ENCODE measurements at places on chromosomes 5 and 9. TPM values are rescaled to one million over a fixed set of nuclear protein-coding genes. Genes with fewer than 3 reads are reported as not detected.
A peak's percentile ranks its signal among the peaks of the same experiment; 100 is the strongest.

DNA sequence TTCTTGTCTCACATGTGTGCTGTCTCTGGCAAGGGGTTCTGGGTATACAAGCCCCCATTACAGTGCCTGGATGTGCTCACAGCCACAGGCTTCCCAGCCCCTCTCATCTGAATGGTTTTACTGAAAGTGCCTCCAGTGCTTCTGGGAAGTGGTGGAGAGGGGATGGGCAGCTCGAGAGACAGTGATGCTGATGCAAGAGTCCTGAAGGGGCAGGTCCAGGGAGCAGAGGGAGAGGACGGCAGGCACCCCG is 93.5 kb downstream of the PHF2 start:
- H3K4me3 ChIP-seq, result no peak overlapping the region
- H3K4me1 ChIP-seq, result no peaks in the 10 kb centered on the region
- H3K27me3 ChIP-seq, result no peaks in the 10 kb centered on the region

GRCh38 chr5:444226-444625 is 1.2 kb downstream of the EXOC3 start:
- peak overlapping the region; percentile 88 for H3K4me3 ChIP-seq
- no peak overlapping the region for H3K27ac ChIP-seq
- DNase-seq, result no peak

DNA sequence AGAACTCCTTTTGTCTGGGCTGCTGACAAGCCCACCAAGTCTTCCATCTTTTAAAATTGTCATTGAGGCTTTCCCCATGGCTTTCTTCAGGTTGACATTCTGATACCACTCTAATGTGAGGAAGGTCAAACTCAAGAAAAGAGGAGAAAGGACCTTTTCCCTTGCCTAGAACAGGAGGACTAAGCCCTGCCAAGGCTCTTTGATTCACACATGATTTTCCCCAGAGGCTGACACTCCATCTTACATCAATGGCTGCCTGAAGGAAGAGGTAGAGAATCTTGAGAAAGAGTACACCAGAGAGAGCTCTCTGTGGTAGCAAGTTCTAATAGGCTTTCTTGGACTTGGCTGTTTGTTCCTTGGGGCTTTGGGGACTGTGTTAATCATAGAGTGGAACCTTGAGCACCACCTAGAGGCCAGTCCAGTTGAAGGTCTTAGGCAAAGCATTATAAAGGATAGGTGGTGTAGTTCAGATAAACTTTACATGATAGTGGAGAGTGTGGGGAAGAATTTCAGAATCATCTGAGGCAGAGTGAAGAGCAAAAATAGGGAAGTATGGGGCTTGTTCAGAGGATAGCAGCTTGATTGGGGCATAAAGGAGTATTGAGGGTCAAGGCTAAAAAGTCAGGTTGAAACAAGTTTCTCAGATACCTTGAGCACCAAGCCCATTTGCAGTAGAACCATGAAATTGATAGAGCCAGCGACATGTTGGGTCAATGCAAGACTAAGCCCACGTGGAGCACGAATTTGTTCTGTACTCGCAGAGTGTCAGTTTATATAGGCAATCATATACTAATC is 36.7 kb downstream of the NDFIP1 start:
- no peaks in the 10 kb centered on the region for H3K36me3 ChIP-seq
- DNase-seq, result peak; percentile 58
- H3K4me3 ChIP-seq, result no peak overlapping the region

SPATA31C1 gene
- not detected for total RNA-seq

DNA sequence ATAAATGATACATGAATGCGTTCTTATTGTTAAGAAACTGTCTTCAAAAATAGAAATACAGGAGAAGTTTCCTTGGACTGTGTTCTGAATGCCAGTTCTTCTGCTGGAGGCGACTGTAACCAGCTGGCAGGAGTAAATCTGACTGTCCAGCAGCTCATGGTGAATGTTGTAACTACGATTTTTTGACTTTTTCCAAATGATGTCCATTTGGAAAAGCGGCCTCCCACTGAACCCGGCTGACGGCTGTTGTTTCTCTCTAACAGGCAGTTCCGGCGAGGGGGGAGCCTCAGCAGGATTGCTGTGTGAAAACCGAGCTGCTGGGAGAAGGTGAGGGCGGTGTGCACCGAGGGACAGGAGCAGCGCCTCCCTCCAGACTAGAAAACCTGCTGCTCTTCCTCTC is 91.9 kb downstream of the EHMT1 start:
- DNase-seq, result no peak
- no peaks in the 10 kb centered on the region for H3K27me3 ChIP-seq
- H3K36me3 ChIP-seq, result no peaks in the 10 kb centered on the region

GRCh38 chr9:134624621-134625181 is 16.9 kb upstream of the COL5A1 start:
- no peaks in the 10 kb centered on the region for H3K27me3 ChIP-seq
- H3K36me3 ChIP-seq, result no peaks in the 10 kb centered on the region
- H3K27ac ChIP-seq, result no peak overlapping the region
- no peak overlapping the region for H3K4me3 ChIP-seq
- DNase-seq, result no peak
- no peaks in the 10 kb centered on the region for H3K4me1 ChIP-seq

FOXD4 gene
- total RNA-seq, result 0.46 TPM

TRPM3 gene
- 0.32 TPM for total RNA-seq

SAXO1 gene
- 0.36 TPM for total RNA-seq

DNA sequence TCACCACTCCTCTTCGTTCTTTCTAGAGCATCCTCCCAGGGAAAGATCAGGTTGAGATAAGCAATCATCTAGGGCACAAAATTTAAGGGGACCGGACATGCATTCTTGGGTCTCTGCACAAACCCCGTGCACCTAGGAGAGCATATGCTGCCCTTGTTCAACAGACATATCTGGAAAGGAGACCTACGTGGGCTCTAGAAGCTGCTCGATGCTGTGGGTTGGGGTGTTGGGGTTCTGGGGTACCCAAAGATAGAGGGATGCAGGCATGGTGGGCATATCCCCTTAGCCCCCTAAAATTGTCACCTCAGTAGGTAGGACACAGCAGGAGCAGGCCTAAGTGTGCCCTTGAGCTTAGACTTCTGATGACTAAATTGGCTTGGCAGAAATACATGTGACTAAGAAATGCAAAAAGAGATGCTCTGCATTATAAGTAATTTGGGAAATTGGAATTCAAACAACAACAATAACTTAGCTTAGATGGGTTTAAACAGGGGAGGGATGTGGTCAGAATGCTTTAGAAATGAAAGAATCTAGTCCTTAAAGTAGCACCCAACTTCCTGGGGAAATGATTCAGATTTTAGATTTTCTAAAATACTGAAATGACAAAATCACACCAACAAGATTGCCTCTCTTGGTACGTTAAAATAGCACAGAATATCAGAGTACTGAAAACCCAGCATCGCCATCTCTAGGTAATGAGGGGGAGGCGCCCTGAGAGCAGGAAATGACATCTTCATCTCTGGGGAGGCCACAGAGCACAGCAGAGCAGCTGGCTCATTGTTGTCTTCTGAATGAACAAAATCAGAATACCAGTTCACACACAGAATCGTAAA is 172.3 kb downstream of the GNA14 start:
- no peak overlapping the region for H3K27ac ChIP-seq
- no peak overlapping the region for H3K4me3 ChIP-seq
- no peaks in the 10 kb centered on the region for H3K4me1 ChIP-seq
- H3K36me3 ChIP-seq, result no peaks in the 10 kb centered on the region
- no peaks in the 10 kb centered on the region for H3K27me3 ChIP-seq

DNA sequence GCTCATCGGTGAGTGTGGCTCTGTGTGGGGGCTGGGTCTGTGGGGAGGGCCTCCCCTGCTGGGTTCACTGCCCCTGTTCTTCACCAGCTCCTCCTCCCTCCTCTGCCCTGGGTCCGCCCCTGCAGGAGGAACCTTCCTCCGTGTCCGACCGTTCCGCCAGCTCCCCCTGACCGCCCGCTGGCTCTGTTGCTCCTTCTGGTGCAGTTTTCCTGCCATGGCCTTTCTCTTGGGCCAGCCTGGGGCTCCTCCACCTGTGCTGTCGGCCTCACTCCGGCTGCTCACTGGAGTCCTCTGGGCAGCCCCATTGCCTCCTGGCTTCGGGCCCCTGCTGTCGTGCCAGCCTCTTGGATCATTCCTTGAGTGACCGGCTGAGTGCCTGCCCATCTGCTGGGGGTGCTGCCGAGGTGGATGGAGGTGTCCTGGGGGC is 12.3 kb downstream of the RNU6ATAC start:
- no peaks in the 10 kb centered on the region for H3K27me3 ChIP-seq
- H3K4me3 ChIP-seq, result no peak overlapping the region
- peaks cover 48% of the 10 kb centered on the region for H3K36me3 ChIP-seq
- DNase-seq, result no peak
- H3K27ac ChIP-seq, result no peak overlapping the region
- no peaks in the 10 kb centered on the region for H3K4me1 ChIP-seq

GRCh38 chr5:175621971-175622370 is 35.9 kb upstream of the HRH2 start:
- H3K36me3 ChIP-seq, result no peaks in the 10 kb centered on the region
- no peaks in the 10 kb centered on the region for H3K4me1 ChIP-seq
- no peak overlapping the region for H3K27ac ChIP-seq
- DNase-seq, result no peak
- H3K4me3 ChIP-seq, result no peak overlapping the region

IFNK gene
- total RNA-seq, result not detected

DNA sequence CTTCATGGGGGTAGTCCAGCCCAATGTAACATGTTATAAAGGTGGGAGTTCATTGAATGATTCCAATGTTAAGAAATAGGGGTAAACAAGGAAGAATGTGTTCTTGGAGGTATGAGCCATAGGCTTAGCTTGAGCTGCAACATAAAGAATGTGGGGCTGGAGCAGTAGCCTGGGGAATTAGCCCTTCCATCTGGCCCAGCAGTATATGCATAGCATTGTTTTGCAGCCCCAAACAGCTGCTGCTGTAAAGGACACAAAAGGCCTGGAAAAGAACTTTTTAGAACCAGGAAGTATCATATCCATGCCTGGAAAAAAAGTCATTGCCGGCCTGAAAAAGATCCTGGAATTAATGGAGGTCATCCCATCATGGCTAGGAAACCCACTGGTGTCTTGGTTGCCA is 55.8 kb upstream of the SMARCA2 start:
- H3K4me1 ChIP-seq, result no peaks in the 10 kb centered on the region
- no peaks in the 10 kb centered on the region for H3K27me3 ChIP-seq
- no peak overlapping the region for H3K27ac ChIP-seq
- no peak for DNase-seq
- H3K36me3 ChIP-seq, result no peaks in the 10 kb centered on the region

- no peak for DNase-seq
- no peaks in the 10 kb centered on the region for H3K4me1 ChIP-seq
- no peaks in the 10 kb centered on the region for H3K27me3 ChIP-seq
Observed at GRCh38 chr9:113973226-113973625, 97.1 kb downstream of the ZNF618 start.

DNA sequence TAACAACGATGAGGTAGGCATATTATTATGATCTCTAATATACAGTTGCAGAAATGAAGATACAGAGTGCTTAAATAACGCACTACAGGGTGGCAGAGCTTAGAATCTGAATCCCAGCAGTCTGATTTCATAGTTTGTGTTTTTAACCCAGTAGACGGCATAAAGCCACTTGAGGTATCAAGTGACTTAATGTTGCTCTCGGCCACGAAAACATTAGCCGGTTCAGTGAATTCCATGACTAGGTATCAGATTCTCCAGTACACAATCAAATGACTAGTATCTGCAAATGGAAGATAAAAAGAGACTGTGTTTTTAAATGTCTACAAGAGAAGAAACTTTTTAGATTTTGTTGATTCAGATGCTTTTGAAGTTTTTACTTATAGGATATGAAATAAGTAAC is 24.8 kb downstream of the SMC2 start:
- no peak overlapping the region for H3K27ac ChIP-seq
- no peaks in the 10 kb centered on the region for H3K4me1 ChIP-seq
- no peak overlapping the region for H3K4me3 ChIP-seq
- no peaks in the 10 kb centered on the region for H3K36me3 ChIP-seq

PRELID1 gene
- total RNA-seq, result 95.8 TPM

- H3K27me3 ChIP-seq, result no peaks in the 10 kb centered on the region
- DNase-seq, result no peak
- H3K4me3 ChIP-seq, result no peak overlapping the region
Observed at GRCh38 chr5:179373961-179374505, 28.8 kb upstream of the ADAMTS2 start.

TMEM215 gene
- total RNA-seq, result not detected

CCL21 gene
- 24.5 TPM for total RNA-seq

PCDHGA10 gene
- 11.1 TPM for total RNA-seq

GRCh38 chr5:66877843-66878242 is 281.6 kb downstream of the MAST4 start:
- no peak overlapping the region for H3K27ac ChIP-seq
- H3K4me1 ChIP-seq, result peaks cover 4% of the 10 kb centered on the region

DNA sequence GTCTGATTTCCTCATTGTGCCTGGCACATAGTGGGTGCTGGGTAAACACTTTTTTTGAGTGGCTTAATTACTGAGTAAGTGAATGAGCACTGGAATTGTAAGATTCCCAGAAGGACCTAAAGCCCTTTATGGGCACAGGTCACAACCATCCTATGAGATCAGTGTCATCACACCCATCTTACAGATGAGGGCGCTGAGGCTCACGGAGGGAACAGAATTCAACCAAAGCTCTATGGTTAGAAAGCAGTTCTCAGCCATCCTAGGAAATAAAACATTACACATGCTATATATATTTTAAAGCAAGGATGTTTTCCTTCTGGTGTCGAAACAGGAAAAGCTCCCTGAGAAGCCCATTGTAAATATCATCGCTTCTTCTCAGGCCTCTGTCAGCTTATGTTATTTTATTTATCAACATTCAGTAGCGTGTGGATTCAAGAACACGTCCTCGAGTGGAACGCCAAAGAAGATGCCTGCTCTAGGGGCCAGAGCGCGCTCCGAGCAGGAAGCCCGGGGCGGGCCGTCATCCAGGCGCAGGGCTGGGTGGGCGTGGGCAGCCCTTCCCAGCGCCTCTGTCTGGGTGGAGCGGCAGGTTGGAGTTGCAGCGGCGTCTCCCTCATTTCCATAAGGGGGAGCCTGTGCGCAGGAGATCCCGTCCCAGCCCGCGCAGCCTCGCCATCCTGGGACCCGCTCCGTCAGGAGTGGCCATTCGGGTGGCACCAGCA is 155.8 kb upstream of the SMIM23 start:
- H3K27ac ChIP-seq, result no peak overlapping the region
- H3K4me3 ChIP-seq, result no peak overlapping the region
- peak; percentile 20 for DNase-seq
- no peaks in the 10 kb centered on the region for H3K4me1 ChIP-seq
- no peaks in the 10 kb centered on the region for H3K36me3 ChIP-seq

- no peaks in the 10 kb centered on the region for H3K27me3 ChIP-seq
- no peaks in the 10 kb centered on the region for H3K4me1 ChIP-seq
- H3K27ac ChIP-seq, result no peak overlapping the region
- no peak overlapping the region for H3K4me3 ChIP-seq
Observed at GRCh38 chr5:126198531-126198930, 224.7 kb upstream of the GRAMD2B start.
